ENCODE measurements at places on chromosomes 16 and 17.

- no peak for DNase-seq
Measured at GRCh38 chr17:58661499-58661898, 30.3 kb downstream of the TEX14 start.

- no peak for DNase-seq
Measured at GRCh38 chr16:2152695-2153506, 2.7 kb upstream of the TRAF7 start.

DNA sequence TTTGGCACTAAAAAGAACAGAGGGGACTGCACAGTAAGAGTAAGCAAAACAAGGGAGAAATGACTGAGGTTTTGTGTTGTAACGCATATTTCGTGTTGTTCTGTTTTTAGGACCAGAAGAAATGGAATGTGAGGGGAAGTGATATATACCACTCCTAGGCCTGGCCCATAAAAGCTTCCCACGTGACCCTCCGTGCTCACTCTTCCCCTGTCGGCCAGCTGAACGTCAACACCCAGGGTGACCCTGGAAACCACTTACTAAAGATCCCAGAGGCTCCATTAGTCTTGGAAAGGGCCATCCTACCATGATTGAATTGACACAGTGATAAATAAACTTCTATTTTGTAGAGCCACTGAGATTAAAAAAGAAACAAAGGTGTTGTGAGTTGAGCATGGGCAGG, 79.8 kb downstream of the HELZ start:
- no peak for DNase-seq

GRCh38 chr17:47210105-47210504, 957 bp downstream of the MYL4 start:
- no peak for DNase-seq

- no peak for DNase-seq
Measured at GRCh38 chr16:87970186-87970585, 19.0 kb downstream of the BANP start.

DNA sequence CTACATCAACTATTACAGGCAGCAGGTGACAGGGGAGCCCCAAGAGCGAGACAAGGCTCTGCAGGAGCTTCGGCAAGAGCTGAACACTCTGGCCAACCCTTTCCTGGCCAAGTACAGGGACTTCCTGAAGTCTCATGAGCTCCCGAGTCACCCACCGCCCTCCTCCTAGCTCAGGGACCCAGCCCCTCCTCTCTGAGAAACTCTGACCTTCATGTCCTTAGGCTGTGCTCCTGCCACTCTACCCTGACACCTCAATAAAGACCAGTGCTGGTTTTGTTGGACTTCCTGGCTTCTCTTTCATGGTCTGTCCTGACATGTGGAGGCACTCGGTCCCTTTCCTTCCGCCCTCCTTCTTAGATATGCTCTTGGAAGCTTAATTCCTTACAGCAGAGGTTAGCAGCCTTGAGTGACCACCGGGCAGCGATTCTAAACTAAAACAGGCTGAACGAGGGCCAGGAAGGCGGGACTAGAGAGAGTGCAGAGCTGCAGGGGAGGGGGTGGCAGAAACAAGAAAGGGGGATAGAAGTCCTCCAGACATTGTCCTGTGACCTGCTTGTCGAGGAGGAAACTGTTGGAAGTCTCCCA, 915 bp downstream of the AHSP start:
- DNase-seq: no peak

DNA sequence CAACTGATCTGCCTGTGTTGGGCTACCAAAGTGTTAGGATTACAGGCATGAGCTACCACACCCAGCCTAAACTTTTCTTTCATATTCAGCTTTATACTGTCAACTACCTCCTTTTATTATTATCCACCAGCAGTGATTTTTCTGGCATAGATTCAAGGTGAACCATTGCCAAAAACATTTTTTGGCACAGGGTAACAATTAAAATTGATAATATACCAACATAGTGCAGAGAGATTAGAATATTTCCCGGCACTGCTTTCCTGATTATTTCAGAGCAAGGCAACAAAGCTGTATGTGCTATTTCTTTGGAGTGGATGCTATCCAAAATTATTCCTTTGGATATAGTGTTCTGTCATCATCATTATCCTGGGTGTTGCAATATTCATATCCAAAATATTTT, 781.6 kb upstream of the SOX9 start:
- DNase-seq: no peak

DNA sequence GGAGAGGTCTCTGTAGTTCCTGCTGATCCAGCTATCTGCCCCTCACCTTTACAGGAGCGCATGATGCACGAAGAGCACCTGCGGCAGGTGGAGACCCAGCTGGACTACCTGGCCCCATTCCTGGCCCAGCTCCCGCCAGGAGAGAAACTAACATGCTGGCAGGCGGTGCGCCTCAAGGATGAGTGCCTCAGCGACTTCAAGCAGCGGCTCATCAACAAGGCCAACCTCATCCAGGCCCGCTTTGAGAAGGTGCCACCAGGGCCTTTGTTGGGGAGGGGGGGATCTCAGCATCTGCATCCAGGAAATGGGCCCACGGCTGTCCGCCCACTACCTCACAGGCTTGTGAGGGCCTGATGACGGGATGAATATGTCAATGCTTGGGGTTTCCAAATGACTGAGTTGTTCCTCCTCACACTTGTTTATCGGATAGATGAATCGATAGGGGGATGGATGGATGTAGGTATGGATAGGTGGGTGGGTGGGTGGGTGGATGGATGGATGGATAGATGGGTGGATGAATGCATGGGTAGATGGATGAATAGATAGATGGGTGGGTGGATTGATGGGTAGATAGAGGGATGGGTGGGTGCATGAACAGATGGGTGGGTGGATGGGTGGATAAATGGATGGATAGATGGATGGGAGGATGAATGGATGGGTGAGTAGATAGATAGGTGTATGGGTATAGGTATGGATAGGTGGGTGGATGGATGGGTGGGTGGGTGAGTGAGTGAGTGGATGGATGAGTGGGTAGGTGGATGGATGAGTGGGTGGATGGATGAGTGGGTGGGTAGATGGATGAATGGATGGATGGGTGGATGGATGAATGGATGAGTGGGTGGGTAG, 7.0 kb upstream of the KATNB1 start:
- DNase-seq: no peak

DNA sequence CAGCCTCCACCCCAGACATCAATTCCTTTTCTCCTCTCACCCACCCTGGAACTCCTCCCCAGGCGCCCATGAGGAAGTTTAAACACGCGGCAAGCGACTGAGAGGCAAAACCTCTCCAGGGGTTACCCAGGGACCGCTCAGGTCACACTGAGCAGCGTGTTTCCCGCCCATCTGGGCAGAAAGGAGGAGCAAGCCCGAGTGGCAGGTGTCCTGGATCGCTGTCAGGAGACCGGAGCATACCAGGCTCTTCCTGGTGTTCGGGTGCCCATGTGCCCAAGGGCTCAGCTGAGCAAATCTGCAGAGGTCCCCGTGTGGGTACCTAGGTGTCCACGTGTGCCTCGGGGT, 491 bp downstream of the SLC25A19 start:
- DNase-seq: no peak

DNA sequence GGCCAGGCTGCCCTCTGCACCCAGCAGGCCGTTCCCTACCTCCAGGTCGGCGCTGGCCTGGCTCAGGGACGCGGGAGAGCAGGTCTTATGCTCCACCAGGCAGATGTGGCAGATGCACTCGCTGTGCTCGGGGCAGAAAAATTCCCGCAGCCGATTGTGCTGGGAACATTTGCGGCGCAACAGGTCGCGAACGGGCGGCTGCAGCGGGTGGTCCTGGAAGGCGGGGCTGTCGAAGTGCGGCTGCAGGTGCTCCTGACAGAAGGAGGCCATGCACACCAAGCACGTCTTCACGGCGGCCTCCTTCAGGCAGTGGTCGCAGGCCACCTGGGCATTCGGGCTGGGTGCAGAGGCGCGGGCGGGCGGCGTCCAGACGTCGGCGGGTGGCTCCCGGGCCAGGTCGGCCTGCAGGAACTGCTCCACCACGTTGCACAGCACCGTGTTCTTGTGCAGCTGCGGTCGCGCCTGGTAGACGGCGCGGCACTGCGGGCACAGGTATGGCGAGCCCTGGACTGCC, 439 bp downstream of the TRIM25 start:
- DNase-seq: no peak

- DNase-seq: no peak
Measured at GRCh38 chr17:50421308-50422051, 4.5 kb upstream of the ACSF2 start.

- DNase-seq: no peak
Measured at GRCh38 chr17:74619077-74619673, 4.4 kb downstream of the CD300E start.

DNA sequence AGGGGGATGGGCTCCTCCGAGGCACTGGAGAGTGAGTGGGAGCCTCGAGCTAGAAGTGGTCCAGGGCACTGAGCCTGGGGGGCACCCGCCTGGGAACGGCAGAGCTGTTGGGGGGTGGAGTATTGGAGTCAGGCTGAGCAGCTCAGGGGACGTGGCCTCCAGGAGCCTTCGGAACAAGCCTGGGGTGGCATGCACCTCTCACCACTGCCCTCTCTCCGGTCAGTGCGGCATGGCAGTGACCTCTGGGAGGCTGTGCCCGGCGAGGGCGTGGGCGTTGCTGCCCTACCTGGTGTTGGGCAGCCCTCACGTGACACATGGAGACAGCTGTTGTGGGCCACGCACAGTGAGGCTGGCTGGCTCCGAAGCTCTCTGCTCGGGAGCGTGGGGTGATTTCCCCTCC, 13.9 kb downstream of the PRSS27 start:
- DNase-seq: no peak

DNA sequence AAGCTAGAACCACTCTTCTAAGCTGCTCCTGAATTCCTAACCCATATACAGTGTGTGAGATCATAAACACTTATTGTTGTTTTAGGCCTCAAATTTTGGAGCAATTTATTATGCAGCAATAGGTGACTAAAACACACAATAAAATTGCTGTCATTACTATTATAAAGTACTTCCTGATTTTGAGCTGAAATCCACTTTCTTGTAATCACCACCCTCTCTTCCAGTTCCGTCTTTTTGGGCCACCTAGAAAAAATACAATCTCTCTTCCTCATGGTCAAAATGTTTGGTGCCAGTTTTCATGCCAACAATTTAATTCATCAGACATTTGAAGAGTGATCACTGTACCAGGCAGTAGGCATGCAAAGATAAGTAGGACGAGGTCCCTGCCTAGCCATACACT, 43.3 kb upstream of the NF1 start:
- DNase-seq: no peak
